Esophagus squamous epithelium (tissue), 5 donors: ENCODE measurements at places on chromosomes 4 and X. TPM values are rescaled to one million over a fixed set of nuclear protein-coding genes. Genes with fewer than 3 reads are reported as not detected.

CCDC149 gene
- 0.91 TPM for total RNA-seq

GRCh38 chrX:135327299-135327698 is 18.0 kb downstream of the ETDC start:
- no peak for DNase-seq

DNA sequence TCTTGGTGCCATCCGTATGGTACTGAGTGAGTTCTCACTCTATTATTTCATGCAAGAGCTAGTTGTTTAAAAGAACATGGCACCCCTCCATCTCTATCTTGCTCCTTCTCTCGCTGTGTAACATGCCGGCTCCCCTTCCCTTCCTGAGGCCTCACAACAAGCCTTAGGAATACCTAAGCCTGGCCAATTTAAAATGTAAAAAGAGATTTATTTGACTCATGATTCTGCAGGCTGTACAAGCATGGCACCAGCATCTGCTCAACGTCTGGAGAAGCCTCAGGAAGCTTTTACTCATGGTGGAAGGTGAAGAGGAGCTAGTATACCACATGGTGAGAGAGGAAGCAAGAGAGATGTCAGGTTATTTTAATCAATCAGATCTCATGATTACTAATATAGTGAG is 90.4 kb upstream of the NUDT10 start:
- DNase-seq: no peak

DNA sequence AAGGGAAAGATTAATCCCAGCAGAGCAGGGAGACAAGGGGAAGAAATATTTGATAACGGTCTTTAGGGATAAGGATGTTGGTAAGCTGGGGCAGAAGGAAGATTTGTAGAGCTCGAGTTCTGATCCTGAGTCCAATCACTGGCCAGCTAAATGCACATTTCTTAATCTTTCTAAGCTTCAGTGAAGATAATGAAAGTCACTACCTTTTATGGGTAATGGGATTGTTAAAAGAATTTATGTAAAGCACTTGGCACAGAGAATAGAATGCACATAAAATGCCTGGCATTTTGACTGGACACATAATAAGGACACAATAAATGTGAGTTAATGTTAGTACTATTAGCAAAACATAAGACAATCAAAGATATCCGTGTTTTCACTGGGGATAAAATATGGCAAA is 43.3 kb downstream of the NCAPG start:
- no peak for DNase-seq

DNA sequence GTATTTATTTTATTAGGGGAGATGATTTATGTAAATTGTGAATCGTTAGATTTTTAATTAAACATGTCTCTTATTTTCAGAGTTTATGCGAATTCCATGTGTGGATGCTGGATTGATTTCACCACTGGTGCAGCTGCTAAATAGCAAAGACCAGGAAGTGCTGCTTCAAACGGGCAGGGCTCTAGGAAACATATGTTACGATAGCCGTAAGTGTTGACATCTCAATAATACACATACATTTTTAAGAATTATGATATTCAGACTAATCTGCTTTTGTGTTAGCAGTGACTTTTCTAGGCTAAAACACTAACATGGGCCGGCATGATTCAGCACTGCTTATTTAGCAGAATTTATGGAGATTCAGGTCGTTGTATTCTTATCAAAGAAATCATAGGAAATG is 91.2 kb downstream of the RAP1GDS1 start:
- no peak for DNase-seq
